ENCODE measurements at places on chromosomes 12 and 14.

GRCh38 chr12:39442831-39443080, 164 bp downstream of the KIF21A start:
- DNase-seq, result no peak

- DNase-seq, result no peak
Measured at GRCh38 chr12:810671-811415, 58.5 kb downstream of the WNK1 start.

DNA sequence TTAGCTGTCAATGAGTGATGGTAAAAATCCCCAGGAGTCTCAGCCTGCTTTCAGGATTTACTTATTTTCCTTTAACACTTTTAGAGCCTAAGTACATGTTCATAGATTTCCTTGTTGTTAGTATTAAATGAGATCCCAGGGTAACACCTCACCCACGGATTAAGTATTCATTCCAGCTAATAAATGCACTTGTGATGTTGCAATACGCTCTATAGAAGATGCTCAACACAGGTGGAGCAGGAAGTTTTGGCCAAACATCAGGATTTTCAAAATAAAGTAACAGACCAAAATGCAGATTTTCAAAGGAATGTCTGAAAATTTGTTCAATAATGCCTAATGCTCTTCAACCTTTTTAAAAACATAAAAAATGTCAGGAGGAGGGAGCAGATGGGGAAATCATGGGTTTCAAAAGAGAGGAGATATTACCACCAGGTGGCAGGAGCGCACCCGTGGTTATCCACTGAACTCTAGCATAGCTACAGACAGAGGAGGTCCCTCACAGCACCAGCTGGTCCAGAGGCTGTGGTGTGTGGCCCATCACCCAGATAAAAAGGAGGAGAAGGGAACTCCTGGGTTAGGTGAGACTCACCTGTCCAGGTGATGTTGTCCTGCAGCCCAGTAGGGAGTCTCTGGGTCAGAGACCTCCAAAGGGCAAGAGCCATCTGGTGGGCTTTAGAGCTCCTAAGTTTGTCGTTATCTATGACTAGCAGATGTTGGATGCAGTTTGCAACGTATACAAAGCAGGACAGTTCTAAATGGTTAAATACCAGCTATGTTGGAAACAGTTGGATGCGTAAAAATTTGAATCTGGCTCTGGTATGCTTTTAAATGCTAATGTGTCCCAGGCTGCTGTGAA, 1158.4 kb upstream of the TMEM132C start:
- DNase-seq, result peak; percentile 69

- no peak for DNase-seq
Measured at GRCh38 chr14:67519406-67519805, 13.7 kb upstream of the PLEKHH1 start.

DNA sequence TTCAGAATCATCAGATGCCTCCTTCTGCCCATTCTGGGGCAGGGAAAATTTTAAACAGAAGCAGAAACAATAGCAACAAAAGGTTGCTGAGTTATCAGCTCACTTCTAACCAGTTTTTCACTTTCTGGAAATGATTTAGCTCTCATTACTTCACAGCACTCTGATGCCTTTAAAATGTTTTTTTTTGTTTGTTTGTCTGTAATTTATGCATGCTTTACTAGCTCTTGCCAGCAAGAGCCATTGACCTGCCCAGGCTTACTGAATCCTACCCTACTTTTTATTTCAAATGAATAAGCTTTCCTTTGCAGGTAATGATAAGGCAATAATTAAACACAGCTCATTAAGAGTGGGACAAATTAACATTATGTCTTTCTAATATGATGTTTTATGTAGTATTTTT, 466.1 kb upstream of the NOVA1 start:
- DNase-seq, result no peak

DNA sequence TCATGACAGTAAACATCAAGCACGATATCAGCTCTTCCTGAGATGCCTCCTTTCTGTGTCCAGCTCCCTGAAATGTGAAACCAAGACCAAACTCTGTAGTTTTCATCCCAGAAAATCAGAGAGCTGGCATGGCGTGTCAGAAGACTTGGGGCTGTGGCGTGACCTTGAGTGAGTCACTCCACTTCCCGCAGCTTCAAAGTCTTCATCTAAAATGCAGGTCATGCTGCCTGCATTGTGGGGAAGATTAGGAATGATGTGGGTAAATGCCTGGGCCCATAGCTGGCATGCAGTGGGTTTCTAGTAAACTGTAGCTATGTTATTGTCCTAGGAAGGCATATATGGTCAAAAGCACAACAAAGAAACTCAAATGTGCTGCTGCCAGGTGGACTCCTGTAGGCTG, 28.8 kb downstream of the OAS2 start:
- no peak for DNase-seq

- no peak for DNase-seq
Measured at GRCh38 chr12:12294215-12295005, 27.6 kb upstream of the LRP6 start.

DNA sequence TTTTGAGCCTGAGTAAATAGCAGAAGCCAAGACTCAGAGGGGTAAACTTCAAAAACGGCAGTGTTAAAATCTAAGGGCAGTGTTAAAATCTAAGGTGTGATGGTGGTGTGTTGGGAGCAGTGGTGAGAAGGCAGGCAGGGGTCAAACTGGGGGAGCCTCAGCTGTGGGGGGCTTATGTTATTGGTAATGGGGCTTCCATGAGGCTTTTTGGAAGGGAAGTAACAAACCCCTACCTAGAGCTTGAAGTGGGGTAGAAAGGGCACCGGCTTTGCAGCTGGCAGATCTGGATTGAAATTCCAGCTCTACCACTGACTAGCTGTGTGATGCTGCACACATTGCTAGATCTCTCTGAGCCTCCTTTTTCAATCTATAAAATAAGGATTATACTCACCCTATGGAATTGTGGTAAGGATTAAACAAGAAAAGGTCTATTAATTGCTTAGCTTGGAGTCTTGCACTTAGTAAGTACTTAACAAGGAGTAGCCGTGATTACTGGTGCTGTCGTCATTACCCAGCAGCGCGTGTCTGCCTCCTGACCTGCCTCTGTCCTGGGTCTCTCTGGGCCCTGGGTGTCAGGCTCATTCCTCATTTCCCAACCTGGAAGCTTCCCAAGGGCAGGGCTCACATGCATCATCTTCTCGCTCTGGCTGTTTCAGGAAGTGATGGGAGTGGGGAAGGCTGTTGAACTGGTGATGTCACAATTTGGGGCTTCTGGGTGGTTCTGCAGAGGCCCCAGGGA, 18.5 kb upstream of the KRT80 start:
- no peak for DNase-seq

- DNase-seq, result no peak
Measured at GRCh38 chr14:65075628-65076325, 26.5 kb downstream of the MAX start.

- DNase-seq, result no peak
Measured at GRCh38 chr12:48997719-48998496, 1.3 kb downstream of the DDN start.

GRCh38 chr14:97726676-97727075, 929.5 kb downstream of the VRK1 start:
- no peak for DNase-seq

- no peak for DNase-seq
Measured at GRCh38 chr12:58341791-58342190, 400.4 kb downstream of the ATP23 start.

GRCh38 chr12:125303337-125303736, 238.1 kb downstream of the AACS start:
- no peak for DNase-seq

DNA sequence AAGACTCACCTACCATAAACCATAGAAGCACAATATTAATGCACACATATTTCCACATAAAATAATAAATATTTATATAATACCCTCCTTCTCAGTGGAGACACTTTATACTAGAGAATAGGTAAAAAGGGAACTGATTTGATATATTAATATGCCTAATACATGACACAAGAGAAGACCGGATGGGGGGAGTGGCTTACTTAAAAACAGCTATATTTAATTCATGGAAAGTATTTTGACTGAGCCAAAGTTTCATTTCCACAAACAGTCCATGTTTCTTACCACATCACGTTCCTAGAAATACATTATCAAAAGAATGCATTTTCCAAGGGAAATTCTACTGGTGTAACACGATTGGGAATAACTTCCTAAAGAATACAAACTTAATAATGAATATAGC, 63.4 kb downstream of the ITPR2 start:
- no peak for DNase-seq

GRCh38 chr12:132049876-132050275, 94.2 kb downstream of the DDX51 start:
- no peak for DNase-seq

DNA sequence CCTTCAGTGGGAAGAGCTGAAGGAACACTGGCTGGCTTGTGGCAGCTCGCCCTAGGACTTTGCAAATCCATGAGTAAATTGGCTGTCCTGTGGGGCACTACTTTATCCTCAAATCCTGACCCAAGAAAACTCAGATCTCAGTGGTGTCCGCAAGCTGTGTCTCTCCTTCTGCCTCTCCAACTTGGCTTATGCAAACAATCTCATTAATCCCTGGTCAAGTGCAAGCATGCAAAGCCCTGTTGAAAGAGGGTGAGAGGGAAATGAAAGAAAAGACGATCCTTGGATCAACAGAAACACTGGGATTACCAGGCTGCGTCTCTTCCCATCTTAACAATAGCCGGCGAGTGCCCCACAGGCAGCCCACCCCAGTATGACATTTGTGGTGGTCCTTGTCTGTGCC, 901.6 kb downstream of the BCL11B start:
- DNase-seq, result peak; percentile 9

GRCh38 chr12:130879781-130880389, 8.0 kb downstream of the RAN start:
- no peak for DNase-seq

DNA sequence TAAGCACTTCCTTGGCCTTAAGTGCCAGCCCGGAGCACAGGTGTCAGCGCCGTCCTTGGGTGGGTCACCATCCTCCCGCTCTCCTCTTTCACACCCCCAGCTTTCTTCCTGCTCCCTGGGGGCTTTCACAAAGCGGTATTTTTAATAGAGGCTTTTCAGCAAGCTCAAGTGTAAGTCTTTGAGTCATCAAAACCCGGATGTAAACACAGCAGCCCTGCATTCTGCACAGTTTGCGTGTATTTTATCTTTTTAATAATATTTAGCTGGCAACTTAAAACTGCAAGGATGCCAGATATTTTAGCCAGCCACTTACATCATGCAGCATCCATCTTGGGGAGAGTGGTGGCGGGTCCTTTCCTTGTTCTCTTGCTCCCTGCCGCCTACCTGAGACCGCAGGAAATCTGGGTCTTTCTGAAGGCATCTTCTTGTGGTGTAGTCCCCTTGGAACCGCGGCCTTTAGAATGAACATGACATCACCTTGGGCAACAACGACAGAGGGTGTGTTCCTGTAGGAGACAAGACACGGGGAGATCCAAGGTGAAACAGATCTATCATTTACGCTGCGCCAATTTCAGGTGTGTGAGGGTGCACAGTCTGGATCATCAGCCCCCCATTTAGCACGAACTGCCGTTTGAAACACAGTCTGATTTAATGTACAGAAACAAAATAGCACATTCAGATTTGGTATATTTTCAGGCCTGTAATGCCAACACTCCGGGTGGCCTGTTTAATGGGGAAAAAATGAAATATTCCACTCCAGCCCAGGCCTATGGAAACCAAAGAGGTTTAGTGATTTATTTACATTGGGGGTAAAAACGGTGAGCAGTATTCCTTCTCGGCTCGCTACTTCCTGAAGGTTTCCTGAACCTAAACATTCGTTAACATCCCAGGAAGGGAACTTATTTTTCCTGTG, 12.5 kb upstream of the IRF2BPL start:
- no peak for DNase-seq
